ENCODE measurements at places on chromosomes 11 and 22.

DNA sequence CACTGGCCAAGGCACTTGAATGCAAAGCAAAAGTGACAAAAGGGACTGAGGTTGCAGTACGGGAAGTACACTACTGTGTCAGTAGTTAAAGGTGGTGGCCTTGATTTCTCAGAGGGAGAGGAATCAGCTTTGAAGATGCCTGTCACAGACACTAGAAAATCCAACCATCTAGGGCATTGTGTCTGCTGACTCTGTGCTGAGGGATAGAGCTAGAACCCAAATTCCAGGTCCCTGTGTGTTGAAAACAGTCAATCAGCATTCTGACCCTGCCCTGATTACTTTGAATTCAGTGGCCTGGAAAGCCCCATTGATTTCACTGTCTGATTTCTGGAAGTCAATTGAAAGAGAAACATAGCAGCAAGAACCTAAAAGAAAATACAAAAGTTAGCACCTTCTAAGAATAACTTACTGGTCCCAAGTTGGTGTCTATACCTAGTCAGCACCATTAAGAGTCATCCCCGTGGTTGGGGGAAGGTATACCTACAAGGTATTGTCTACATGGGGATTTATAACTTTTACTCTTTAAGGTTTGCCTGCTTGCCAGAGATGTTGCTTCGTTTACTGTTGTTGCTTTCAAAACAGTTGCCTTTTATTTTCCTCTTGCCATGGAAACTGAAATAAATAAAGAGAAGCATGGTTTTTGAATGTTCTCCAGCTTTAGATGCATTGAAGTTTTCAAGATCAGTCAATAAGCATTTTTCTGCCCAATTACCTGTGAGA is 97.3 kb downstream of the PDHX start:
- peak; percentile 65 for DNase-seq

GRCh38 chr11:69686856-69687255 is 11.7 kb upstream of the LTO1 start:
- DNase-seq, result no peak

DNA sequence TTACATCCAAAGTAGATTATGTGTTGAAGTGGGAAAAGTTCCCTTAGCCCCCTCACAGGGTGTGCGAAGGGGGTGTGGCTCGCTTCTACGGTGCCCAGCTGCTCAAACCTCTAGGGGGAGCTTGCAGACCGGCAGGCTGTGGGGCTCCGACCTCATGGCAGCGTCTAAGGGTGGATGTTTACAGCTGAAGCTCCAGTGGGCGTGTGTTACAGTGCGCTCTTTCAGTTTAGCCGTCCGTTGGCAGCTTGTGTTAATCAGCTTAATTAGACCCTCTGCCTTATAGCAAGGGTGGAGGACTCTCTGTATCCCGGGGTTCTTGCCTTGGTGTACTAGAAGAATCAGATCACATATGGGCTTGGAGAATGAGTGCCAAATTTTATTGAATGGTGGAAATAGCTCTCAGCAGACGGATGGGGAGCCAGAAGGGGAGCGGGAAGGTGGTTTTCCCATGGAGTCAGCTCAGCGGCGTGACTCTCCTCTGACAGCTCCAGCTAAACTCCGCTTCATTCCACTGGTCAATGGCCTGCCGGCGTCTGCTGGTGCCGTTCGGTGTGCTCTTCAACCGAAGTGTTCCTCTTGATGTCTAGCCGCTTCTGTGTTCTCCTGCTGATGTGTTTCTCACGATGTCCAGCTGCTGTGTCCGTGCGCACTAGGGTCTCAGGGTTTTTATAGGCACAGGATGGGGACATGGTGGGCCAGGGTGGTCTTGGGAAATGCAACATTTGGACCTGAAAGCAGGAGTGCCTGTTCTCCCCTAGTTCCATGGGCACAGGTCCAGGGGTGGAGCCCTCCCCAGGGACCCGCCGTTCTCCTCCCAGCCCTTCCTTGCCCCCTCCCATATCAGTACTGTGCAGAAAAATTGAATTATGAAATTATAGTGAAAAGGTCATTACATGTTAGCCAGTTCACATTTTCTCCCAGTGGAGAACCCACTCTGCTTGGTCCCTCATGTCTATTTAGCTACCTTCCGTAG is 28.6 kb upstream of the OR10G7 start:
- DNase-seq, result peak; percentile 66

- DNase-seq, result no peak
These were observed 75.3 kb downstream of the PDE2A start for GRCh38 chr11:72598906-72599305.

GRCh38 chr22:45948081-45948648 is 28.8 kb downstream of the WNT7B start:
- no peak for DNase-seq

- DNase-seq, result no peak
These were observed 23.6 kb downstream of the HIRA start for GRCh38 chr22:19407649-19408606.

DNA sequence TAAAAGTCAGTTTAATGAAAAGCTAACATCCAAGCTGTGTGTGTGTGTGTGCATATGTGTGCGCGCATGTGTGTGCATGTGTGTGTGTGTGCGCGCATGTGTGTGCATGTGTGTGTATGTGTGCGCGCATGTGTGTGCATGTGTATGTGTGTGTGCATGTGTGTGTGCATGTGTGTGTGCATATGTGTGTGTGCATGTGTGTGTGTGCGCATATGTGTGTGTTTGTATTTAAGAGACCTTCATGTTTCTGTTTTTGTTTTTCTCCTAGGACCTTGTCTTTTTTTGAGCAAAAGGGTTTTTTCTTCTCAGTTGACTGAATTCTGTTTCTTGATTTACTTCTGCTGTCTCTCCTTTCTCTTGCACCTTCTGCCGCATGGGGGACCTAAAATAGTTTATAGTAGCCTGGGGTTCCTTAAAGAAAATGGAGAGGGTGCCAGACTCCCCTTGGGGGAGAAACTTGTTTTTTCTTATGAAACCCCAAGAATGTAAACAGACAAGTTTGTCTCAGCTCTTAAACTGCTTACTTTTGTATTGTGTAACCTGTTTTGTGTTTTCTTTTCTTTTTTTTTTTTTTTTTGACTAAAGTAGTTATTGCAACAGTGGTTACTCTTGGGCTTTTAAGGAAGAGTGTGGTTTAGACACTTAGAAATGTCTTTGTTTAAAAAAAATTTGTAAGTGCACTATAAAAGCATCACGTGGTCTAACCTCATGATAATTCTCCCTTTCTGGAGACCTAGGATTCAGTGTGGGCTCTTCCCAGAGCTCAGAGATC is 53.0 kb downstream of the OSBPL5 start:
- DNase-seq, result no peak

GRCh38 chr11:2652333-2653197 is 47.2 kb downstream of the KCNQ1OT1 start:
- no peak for DNase-seq

DNA sequence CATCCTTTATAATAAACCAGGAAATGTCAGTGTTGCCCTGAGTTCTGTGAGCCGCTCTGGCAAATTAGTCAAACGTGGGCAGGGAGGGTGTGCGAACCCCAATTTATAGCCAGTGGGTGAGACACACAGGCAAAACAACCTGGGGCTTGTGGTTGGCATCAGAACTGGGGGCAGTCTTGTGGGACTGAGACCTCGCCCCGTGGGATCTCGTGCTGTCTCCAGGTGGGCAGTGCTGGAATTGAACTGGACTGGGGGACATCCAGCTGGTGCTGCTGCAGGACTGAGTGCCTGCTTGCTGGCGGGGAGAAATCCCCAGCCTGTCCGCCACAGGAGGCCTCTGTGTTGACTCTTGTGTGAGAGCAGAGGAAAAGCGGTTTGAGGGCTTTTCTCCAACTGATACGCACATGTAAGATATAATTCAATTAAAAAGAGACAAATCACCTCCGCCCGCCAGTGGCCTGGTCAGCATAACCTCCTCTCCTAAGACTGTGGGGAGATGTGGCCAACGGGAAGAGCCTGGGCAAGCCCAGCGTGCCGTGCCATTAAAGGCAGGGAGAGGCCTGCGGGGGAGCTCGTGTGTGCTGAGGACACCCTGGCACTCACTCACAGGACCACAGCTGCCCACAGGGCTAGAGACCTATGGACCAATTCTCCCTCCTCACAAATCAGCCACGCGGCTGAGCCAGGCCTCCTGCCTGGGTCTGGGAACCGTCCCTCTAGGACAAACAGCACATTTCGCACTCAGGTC is 18.4 kb downstream of the SULT4A1 start:
- DNase-seq, result no peak

- no peak for DNase-seq
These were observed 622.8 kb downstream of the BRD1 start for GRCh38 chr22:49204599-49205482.

GRCh38 chr11:65789230-65790103 is 2.6 kb downstream of the OVOL1 start:
- no peak for DNase-seq

DNA sequence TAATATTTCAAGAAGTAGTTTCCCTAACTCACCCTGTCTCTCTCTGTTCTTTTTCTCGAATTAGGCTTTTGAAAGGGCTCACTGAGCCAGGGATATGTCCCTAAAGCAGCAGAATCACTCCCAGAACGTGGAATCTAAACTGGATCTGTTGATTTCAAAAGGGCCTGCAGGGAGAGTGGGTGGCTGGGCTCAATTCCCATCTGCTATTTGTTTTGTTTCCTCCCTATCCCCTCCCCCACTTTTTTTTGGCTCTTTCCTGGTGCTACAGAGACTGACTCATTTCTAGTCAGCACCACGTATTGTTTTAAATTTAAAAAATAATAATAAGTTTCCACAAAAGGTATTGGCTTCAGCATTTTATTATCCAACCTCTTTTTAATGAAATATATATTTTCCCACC is 961.5 kb downstream of the FAM181B start:
- DNase-seq, result no peak

- peak; percentile 74 for DNase-seq
These were observed 13.5 kb upstream of the DTX4 start for GRCh38 chr11:59158206-59159068.

DNA sequence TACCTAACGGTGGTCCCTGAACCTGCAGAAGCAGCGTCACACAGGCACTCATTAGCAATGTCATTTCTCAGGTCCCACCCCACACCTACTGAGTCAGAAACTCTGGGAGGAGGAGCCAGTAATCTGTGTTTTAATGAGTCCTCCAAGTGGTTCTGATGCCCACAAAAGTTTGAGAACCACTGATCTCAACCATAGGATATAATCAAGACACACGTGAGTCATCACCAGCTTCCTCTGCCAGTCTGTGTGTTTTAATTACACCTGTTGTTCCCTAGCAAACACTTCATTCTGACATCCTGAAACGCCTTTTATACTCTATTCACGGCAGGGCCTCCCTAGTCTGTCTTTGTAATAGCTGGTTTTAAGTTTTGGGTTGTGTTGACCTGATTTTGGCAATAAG is 5.8 kb downstream of the TECTA start:
- DNase-seq, result peak; percentile 6

GRCh38 chr11:111606986-111607385 is 4.7 kb downstream of the SIK2 start:
- DNase-seq, result no peak

DNA sequence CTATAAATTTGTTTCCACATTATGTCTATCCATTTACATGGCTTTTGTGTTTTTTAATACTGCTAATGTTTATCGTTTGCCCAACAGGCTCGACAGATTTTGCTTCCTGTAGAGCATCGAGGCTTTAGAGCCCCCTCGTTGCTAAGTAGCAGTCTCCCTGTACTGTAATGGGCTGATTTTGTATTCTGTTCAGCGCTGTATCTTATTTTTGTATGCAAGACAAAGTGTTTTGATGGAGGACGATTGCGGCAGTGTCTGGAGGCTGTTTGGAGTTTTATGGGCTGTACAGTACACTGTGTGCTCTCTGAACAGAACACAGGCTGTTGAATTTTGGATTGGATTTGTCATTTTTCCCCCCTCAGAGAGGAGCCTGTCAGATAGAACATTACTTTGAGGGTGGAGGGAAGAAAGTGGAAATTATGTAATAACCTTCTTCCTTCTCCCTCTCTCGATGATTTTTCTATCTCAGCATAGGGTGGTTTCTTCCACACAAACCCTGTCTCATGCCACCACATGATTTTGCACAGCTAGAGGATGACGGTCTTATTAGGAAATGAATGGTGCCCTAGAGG is 104.4 kb downstream of the ZBTB16 start:
- no peak for DNase-seq

GRCh38 chr11:68282861-68283230 is 11.1 kb upstream of the C11orf24 start:
- DNase-seq, result no peak

DNA sequence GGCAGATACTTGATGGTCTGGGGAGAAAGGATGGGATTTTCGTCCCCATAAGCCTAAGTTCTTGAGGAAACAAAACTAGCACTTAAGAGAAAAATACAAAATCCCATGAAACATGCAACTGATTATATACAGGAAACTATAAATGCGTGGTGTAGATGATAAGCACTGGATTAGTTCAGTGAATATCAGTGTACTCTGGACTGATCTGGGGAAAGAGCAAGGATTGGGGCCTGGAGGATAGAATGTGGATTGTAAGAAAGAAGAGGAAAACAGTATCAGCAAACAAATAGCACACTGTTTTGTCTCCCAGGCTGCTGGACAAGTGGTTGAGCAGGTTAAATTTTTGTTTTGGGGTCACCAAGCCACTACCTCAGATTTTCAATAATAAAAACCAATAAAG is 49.8 kb downstream of the DCUN1D5 start:
- no peak for DNase-seq

DNA sequence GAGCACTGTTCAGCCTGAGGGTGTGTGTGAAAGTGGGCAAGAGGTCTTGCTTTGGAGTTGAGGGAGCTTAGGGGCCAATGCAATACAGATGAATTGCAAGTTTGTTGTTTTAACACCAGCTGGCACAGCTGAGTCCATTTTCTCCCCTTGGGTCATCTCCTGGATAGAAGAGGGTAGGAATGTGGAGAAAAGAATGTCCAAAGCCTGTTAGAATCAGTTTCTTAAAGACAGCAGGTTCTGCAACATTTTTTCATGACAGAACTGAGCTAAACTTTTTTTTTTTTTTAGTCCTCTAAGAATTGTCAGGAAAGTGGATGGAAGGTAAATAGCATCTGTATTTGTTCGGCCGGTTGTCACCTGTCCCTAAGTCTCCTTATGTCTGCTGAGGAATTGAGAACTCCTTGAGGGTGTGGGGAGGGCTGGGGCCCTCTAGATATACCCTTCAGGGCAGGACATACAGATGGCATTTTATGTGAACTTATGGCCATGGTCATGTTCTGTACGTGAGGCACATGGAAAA is 211.1 kb upstream of the CADM1 start:
- DNase-seq, result no peak

DNA sequence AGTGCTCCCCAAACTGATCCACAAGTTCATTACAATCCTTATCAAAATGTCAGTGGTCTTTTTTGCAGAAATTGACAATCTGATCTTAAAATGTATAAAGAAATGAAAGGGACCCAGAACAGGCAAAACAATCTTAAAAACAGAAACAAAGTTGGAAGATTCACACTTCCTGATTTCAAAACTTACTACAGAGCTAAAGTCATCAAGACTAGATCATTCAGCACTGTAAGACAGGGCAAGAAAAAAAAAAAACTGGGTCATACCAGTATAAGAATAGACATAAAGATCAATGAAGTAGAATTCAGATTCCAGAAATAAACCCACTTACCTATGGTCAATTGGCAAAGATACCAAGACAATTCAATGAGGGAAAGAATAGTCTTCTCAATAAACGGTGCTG is 4.5 kb upstream of the STK33 start:
- no peak for DNase-seq

- DNase-seq, result no peak
These were observed 24.8 kb downstream of the KIF18A start for GRCh38 chr11:28083118-28083517.
